Smooth muscle cell of the umbilical artery (primary cell): ENCODE measurements at places on chromosomes 1 and 21. TPM values are rescaled to one million over a fixed set of nuclear protein-coding genes. Genes with fewer than 3 reads are reported as not detected.

The LRRC3 gene
- total RNA-seq: 0.78 and 0.89 TPM in 2 replicates

The ARHGEF16 gene
- total RNA-seq: 0.14 TPM in 1 of 2 replicates, not detected in the other

The ADGRL4 gene
- total RNA-seq: 13.7 and 92.6 TPM in 2 replicates

The TEX38 gene
- total RNA-seq: not detected in 2 replicates

The AZIN2 gene
- total RNA-seq: 7.2 and 30.3 TPM in 2 replicates

The WDR64 gene
- not detected in 2 replicates for total RNA-seq

The GNG4 gene
- 0.83 and 0.89 TPM in 2 replicates for total RNA-seq
